Activated naive CD4-positive, alpha-beta T cell treated with anti-CD3 and anti-CD28 coated beads for 36 hours (primary cell): ENCODE measurements at places on chromosomes 7 and 10. TPM values are rescaled to one million over a fixed set of nuclear protein-coding genes. Genes with fewer than 3 reads are reported as not detected.

VOPP1 gene
- 102 TPM for total RNA-seq

VSTM4 gene
- total RNA-seq: not detected

SLC13A1 gene
- not detected for total RNA-seq

ASAH2 gene
- total RNA-seq: 5.0 TPM

ZCWPW1 gene
- 5.2 TPM for total RNA-seq

OPN4 gene
- not detected for total RNA-seq

PDGFA gene
- 7.7 TPM for total RNA-seq

ACSL5 gene
- total RNA-seq: 22.9 TPM

IGF2BP3 gene
- total RNA-seq: 0.29 TPM

TAS2R38 gene
- not detected for total RNA-seq

ADAM22 gene
- 1.9 TPM for total RNA-seq

DNA sequence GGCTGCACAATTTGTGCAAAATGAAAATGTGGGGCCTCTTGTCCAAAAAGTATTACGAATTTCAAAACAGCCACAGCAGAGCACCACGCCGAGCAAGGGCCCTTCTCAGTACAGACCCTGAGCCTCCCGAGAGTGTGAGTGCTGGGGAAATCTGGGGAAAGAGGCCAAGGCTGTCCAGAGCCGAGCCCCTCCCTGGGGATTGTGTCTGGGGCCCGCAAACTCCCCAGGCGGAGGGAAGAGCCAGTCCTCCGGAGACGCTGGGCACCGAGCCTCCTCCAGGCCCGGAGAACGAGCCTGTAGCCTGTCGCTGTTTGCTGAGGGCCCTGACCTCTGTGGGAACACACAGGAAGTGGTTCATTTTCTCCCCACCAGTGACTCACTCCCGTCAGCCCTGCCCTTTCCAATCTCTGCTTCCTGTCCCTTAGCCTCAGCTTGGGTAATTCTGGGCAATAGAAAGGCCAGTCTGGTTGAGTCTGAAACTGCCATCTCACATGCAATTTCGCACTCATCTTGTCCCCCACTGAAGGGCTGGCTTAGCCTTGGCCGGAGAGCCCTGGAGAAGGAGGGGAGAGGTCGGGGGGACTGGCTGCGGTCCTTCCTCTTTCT lies 19.5 kb upstream of the GNA12 start:
- H3K36me3 ChIP-seq: no peaks in the 10 kb centered on the region
- peak; percentile 90 for DNase-seq
- peak overlapping the region; percentile 72 for H3K4me3 ChIP-seq

DNA sequence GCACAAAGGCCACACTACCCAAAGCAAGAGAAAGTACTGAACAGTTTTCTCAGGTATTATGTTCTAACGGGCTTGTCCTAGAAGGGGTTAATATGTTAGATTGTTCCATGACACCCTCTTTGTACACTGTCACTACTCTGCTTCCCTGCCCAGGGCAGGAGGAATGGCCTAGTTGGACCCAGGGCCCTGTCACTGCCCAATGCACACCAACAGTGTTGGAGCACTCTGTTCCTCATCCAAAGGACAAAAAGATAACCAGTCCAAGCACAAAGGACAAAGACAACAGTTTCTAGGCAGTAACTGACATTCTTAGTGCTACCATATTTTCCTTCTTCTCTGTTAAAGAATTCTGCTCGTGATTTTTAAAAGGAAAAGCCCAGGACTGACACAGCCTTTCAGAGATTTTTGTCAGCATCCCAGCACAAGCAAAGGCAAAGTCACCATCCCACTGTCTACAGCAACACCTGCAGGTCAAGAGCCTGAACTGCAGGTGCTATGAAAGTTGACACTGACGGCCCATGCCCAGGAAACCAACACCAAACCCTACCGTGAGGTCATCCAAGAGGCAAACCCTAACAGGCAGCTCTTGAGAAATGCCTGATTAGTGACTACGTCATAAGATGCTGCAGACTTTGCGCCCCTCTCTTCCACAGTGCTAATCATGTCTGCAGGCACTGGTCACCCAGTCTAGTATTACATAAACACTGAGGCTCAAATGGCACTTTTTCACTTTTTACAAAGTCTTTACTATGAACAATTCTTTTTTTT lies 13.2 kb downstream of the NUDCD3 start:
- no peak overlapping the region for H3K4me3 ChIP-seq
- H3K27ac ChIP-seq: no peak overlapping the region
- no peaks in the 10 kb centered on the region for H3K27me3 ChIP-seq
- H3K36me3 ChIP-seq: peaks cover 42% of the 10 kb centered on the region
- peaks cover 33% of the 10 kb centered on the region for H3K4me1 ChIP-seq
- peak; percentile 70 for DNase-seq

DNA sequence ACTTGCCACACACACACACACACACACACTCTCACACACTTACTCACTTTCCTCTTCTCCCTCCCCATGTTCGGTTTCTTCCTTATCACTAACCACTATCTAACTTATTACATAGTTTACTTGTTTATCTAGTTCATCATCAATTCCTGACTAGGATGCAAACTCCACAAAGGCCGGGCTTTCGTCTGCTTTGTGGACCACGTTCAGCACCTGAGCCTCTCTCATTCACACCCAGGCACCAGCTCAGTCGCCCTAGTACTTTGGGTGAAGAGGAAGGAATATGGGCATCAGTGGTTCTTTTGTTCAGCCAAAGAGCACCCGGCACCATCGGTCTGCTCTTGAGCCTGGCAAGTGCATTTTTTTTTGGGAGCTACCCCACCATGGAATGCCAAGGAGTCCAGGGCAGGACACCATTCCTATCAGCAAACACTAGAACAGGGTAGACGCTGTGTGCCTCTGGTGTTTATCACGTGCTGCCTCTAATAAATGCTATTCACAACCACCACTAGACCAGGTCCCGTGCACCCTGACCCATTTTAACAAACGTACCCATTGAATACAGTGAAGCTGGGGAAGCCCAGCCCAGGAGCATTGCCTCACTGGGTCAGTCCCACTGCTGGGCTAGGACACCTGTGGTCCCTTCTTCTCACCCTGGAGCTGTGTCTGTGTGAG lies 2.2 kb downstream of the C10orf67 start:
- no peak overlapping the region for H3K4me3 ChIP-seq
- no peaks in the 10 kb centered on the region for H3K27me3 ChIP-seq
- H3K4me1 ChIP-seq: peaks cover 54% of the 10 kb centered on the region
- H3K36me3 ChIP-seq: no peaks in the 10 kb centered on the region
- H3K27ac ChIP-seq: peak overlapping the region; percentile 76

DNA sequence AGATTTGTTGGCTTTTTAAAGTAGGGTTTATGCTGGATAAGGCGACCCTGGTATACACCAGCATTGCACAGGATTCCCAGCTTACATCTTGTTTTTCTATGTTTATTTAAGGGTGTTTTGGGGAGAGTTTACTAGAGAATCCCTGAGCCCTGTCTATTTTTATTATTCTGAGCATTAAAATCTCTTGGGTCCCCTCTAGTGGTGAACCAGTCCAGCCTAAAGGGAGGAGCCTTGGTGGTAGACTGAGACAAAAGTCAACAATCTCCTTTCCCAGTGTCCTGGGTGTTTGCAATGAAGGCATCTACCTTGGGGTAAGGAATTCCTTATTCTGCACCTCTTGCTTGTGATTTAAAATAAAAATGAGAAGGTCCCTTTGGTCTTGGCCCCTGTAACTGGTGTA lies 38.2 kb downstream of the ANTXRL start:
- no peak for DNase-seq
- H3K27me3 ChIP-seq: no peaks in the 10 kb centered on the region
- H3K36me3 ChIP-seq: no peaks in the 10 kb centered on the region
- no peaks in the 10 kb centered on the region for H3K4me1 ChIP-seq
- no peak overlapping the region for H3K4me3 ChIP-seq

DNA sequence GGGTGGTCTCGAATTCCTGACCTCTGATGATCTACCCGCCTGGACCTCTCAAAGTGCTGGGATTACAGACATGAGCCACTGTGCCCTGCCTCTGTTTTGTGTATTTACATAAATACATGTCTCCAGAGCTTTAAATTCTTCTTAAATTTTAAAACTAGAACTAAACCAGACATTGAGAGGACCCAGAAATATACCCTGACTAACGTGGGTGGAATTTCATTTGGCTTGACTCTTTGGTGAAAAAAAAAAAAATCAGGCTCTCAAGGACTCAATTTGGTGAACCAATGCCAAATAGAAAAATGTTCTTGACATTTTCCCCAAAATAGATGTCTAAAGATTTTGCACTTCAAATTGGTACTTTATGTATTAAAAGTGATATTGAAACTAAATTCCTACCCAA lies 16.6 kb upstream of the FAS start:
- H3K36me3 ChIP-seq: no peaks in the 10 kb centered on the region
- no peak for DNase-seq
- peaks cover 8% of the 10 kb centered on the region for H3K4me1 ChIP-seq
- H3K4me3 ChIP-seq: no peak overlapping the region
- no peaks in the 10 kb centered on the region for H3K27me3 ChIP-seq

- H3K27ac ChIP-seq: peak overlapping the region; percentile 61
- no peak for DNase-seq
- H3K27me3 ChIP-seq: peaks cover 47% of the 10 kb centered on the region
- peaks cover 14% of the 10 kb centered on the region for H3K4me1 ChIP-seq
Observed at GRCh38 chr7:79452495-79453265, 787 bp downstream of the MAGI2 start.

DNA sequence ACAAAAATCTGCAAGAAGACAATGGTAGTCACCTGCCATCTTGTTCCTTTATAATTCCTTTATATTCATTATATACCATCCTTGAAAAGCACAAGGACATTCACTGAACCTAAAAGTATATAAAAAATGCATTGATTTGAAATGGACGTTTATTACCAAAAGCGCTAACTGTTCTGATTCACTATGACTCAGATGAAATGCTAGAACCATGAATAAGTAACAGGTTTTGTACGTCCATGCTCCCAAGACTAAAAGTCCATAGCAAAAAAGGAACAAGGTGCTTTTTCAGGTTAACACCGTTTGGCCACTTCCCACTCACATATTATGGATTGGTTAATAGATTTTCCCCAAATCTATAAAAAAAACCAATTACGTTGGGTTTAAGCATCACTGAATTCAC lies 109.4 kb downstream of the PPP1R17 start:
- H3K4me1 ChIP-seq: no peaks in the 10 kb centered on the region
- no peak overlapping the region for H3K27ac ChIP-seq
- DNase-seq: no peak
- H3K27me3 ChIP-seq: no peaks in the 10 kb centered on the region
- H3K4me3 ChIP-seq: no peak overlapping the region

DNA sequence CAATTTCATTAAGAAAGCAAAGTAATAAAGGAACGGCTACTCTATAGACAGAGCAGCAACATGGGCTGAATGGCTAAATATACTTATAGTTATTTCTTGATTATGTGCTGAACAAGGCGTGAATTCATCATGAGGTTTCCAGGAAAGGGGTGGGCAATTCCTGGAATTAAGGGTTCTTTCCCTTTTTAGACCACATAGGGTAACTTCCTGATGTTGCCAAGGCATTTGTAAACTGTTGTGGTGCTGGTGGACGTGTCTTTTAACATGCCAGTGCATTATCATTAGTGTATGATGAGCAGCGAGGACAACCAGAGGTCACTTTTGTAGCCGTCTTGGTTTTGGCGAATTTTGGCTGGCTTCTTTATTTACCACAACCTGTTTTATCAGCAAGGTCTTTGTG lies 28.5 kb upstream of the ZMYND11 start:
- H3K27me3 ChIP-seq: no peaks in the 10 kb centered on the region
- no peaks in the 10 kb centered on the region for H3K36me3 ChIP-seq
- no peak for DNase-seq
- no peak overlapping the region for H3K27ac ChIP-seq
- H3K4me1 ChIP-seq: peaks cover 2% of the 10 kb centered on the region

GRCh38 chr7:47693216-47693615 lies 111.3 kb upstream of the TNS3 start:
- H3K27me3 ChIP-seq: no peaks in the 10 kb centered on the region
- DNase-seq: no peak
- H3K27ac ChIP-seq: no peak overlapping the region
- no peaks in the 10 kb centered on the region for H3K4me1 ChIP-seq
- H3K36me3 ChIP-seq: no peaks in the 10 kb centered on the region
- H3K4me3 ChIP-seq: no peak overlapping the region

- H3K27me3 ChIP-seq: peaks cover 77% of the 10 kb centered on the region
- no peak overlapping the region for H3K27ac ChIP-seq
- H3K4me1 ChIP-seq: peaks cover 16% of the 10 kb centered on the region
- H3K36me3 ChIP-seq: peaks cover 2% of the 10 kb centered on the region
Observed at GRCh38 chr10:49615721-49616120, 1.9 kb downstream of the CHAT start.

DNA sequence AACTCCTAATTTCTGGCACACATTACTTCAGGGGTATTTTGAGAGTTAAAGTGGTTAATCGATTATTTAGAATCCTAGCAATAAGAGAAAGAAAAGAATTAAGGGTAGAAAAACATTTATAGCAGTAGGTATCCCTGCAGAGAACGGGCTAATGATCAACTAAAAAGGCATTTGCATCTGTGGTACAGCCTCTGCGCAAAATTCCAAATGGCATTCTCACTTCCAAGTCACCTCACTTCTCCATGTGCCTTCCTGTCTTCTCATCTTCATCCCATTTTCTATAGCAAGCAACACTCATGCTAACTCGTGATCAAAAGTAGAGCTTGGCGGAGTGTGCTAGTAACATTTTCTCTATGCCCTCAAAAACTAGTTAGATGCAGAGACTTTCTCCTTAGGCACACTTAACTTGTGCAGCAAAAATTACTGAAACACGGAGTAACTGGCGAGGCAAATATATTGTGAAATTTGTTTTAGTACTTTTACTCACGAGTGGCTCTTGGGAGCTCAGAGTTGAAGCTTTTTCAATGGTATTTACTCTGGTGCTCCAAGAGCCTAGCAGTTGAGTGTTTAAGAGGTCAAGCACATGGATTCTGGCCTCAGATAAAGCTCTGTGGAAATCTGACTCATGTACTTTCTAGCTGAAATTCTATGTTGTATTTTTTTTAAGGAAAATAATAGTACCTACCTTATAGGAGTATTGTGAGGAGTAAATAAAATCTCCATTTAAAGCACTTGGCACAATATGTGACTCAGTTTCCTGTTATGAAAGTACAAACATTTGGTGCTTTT lies 65.1 kb downstream of the MET start:
- no peak overlapping the region for H3K27ac ChIP-seq
- H3K36me3 ChIP-seq: no peaks in the 10 kb centered on the region
- H3K4me1 ChIP-seq: no peaks in the 10 kb centered on the region
- H3K4me3 ChIP-seq: no peak overlapping the region

DNA sequence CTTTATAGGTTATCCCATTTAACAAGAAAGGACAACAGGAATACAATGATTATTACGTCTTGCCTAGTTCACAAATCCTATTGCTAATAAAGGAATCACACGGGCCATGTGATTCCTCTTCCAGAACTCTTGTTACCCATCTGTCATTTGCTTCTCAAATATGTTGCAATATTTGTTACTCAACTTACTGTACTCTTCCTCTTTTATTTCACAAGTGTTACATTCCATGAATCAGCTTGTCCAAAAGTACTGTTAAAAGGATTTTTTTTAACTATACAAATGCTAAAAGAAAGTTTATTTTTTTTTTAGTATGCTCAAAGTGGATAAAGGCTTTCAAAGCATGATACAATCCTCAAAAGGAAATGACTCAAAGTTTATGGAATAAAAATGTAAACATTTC lies 3.9 kb upstream of the CD36 start:
- H3K4me3 ChIP-seq: no peak overlapping the region
- peaks cover 3% of the 10 kb centered on the region for H3K27me3 ChIP-seq
- H3K4me1 ChIP-seq: no peaks in the 10 kb centered on the region
- no peaks in the 10 kb centered on the region for H3K36me3 ChIP-seq
